ENCODE measurements at places on chromosomes 5 and 9.

- DNase-seq: no peak
These were observed 32.4 kb upstream of the NFIB start for GRCh38 chr9:14346231-14346791.

DNA sequence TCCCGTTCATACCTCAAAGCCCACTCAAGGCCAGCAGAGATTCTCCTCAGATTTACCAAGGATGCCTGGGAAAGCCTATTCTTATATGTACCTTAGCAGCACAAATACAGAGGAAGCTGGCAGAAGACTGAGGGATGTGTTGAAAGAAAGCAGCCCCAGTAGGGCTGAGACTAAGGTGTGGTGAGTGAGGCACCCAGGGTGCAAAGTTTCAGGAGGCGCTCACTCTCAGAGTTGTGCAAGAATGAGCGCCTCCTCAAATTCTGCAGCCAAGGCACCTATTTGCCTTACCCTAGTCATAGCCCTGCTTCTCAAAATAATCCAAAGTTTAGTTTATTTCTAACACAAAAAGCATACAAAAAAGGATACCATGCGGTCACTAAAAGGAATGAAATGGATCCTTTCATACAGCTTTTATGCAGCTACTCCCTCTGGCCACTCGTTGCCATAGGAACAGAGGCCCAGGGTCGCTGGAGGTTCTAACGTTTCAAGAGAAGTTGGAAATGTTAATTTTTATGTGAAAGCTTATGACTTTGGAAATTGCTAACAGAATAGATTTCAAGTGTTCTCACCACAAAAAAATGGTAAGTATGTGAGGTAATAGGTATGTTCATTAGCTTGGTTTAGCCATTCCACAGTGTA lies 79.7 kb upstream of the SMIM23 start:
- DNase-seq: no peak

GRCh38 chr5:51159606-51160005 lies 223.6 kb upstream of the ISL1 start:
- no peak for DNase-seq

DNA sequence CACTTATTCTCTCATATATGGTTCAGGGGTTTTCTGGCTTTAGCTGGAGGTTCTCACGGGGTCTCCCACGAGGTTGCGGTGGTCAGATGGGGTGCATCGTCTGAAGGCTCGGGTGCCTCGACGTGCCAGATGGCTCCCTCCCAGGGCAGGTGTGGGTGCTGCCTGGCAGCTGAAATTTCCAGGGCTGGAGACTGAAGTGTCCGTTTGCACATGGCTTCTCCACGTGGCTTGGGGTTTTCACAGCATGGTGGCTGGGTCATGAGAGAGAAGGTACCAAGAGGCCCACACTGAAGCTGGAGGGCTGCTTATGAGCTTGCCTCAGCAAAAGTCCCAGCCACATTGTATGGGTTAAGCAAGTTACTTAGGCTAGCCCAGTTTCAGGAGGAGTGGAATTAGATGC lies 218.6 kb downstream of the AGTPBP1 start:
- no peak for DNase-seq

DNA sequence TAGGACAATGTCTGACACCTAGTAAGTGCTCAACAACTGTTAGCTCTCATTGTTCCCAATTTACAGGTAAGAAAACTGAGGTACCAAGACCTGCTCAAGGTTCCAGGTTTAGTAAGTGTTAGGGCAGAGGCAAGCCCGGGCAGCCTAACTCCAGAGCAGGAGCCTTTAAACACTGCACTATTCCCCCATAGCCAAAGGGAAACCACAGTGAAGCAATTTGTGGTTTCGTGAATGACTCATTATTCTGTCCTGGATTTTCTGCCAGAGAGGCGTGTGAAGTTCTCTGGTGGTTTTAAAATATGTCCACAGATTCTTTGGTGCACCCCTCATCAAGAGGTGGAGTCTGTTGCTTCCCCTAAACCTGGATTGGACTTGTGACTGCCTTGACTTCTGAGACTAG lies 1.0 kb upstream of the MCC start:
- DNase-seq: peak; percentile 97

DNA sequence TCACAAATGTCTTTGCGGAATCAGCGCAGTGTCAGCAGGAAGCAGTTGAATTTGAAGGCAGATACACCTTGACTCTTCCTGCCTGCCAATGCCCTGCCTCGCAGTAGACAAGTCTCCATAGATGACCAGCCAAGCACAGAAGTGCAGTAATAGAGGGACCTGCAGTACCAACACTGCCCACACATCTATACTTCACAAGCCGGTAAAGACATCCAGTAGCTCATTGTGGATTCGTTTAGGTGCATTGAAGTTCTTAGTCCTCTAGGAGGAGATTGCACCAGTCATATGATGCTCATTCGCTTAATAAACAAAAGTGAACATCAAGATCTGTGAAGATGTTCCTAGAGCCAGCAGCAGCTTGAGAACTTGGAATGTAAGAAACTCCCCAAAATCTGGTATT lies 7.1 kb upstream of the IFNA2 start:
- DNase-seq: peak; percentile 47

DNA sequence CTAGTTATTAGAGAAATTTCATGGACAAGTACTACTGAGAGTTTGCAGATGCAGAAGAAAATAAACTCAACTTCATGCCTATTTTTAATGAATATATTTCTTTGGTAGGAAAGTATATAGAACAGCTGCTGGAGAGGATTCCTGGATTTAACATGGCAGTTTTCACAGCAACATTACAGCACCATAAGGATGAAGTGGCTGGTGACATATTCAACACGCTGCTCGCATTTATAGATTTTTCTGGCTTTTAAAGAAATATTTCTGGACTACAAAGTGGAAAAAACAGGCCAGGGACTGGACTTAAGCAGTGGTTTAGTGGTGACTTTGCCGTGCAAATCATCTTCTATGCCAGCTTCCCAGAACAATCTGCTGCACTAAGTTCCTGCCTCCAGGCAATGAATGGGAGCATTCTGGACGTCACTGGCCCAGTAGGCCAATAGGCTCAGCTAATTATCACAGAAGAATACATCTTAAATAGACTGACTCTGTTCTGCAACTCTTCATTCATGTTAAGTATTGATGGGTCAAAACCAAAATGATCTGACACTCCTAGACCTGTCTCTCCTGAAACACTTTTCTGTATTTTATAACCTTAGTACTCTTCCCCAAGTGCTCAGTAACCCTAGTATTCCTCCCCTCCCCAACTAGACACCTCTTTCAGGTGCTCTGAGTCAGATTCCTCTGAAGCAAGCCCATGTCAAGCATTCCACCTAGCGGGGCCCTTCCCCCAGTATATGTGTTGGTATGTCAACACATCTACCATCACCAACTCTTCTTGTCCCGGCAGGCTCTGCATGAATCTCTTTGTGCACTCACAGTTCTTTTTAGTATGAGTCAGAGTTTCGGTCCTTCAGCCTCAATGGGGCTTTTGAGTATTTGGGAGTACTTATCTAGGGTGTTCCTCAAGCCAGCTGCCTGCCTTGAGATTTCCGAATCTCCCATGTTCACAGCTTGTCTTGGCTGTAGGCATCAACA lies 625.5 kb downstream of the CHSY3 start:
- no peak for DNase-seq

Data from GM23248 (cell line).